ENCODE measurements at places on chromosomes 6 and 20. TPM values are rescaled to one million over a fixed set of nuclear protein-coding genes. Genes with fewer than 3 reads are reported as not detected.

The SLC44A4 gene
- total RNA-seq, result 0.08 TPM

The SRMS gene
- total RNA-seq, result 0.12 TPM

The PEX7 gene
- 5.1 TPM for total RNA-seq

The SLC26A8 gene
- 0.10 TPM for total RNA-seq

The KHDC3L gene
- not detected for total RNA-seq

The CDSN gene
- total RNA-seq, result not detected

The GSTA4 gene
- total RNA-seq, result 8.5 TPM

The HDGFL1 gene
- not detected for total RNA-seq

The TMEM217 gene
- total RNA-seq, result 0.82 TPM

The HLA-DOB gene
- total RNA-seq, result 0.13 TPM

The HLA-G gene
- total RNA-seq, result not detected

The RSPH3 gene
- total RNA-seq, result 4.4 TPM

The SNAP91 gene
- total RNA-seq, result 0.32 TPM

The NOTCH4 gene
- 0.76 TPM for total RNA-seq

The GPR63 gene
- 0.46 TPM for total RNA-seq

The TAGAP gene
- not detected for total RNA-seq

The CCN5 gene
- 27.9 TPM for total RNA-seq

The ERVFRD-1 gene
- total RNA-seq, result not detected
